IMR-90 (cell line): ENCODE measurements at places on chromosomes 5 and 9. TPM values are rescaled to one million over a fixed set of nuclear protein-coding genes. Genes with fewer than 3 reads are reported as not detected.

- peak; percentile 82 for DNase-seq
Observed at GRCh38 chr5:138468966-138469539, 3.8 kb downstream of the EGR1 start.

DNA sequence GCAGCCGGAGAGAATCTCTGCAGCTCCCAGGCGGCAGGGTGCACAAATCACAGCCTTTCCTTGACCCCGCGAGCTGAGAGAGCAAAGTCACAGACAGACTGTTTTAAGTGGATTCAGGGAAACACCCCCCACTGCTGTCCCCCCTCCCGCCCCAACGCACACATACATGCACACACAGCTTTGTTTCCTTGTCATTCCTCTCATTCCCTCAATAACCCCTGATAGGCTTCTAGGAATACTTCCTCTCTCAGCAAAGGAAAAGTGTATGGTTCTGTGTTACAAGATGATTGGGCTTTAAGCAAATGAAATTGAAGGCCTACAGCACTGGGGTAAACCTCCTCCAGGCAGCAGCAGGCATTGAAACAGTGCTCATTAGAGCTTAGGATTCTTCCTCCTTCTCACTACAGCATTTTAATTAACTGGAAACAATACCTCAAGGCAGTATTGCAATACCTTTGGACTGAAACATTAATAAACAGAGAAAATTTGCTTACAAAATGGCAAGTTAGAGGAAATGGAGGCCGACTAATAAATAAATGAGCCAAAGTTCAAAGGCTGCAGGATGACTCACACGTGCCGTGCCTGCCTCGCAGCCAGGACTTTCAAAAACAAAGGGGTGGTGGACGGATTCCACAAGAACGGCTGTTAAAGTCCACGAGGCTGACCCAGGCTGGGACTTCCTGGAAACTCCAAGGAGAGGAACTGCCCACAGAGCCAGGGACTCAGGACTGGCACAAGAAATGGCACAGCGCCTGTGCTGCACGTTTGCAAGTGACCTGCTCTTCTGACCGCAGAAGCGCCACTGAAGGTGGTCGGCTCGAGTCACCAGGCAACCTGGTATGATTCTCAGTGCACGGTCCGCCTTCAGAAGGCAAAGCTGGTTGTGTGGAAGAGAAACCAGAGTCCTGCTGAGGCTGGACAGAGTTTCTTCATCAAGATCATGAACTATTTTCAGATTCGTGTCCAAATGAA, 236.2 kb downstream of the SYK start:
- DNase-seq, result peak; percentile 93

- no peak for DNase-seq
Observed at GRCh38 chr5:112411903-112412302, 7.2 kb downstream of the EPB41L4A start.

DNA sequence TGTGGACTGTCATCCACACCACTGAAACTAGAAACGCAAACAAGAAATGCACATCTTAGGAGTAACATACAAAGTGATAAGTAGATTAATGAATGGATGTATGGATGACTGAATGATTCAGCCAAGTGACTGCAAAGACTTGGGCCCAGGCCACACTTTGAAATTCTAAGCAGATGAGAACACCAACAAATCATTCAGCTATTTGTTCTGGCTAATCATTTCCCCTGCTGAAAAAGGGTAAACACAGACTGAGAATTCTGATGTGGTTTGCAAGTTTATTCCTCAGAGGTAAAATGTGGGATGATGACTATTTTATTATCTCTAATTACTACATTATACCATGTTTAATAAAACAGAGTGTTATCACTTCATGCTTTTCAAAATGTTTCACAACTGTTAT, 163.2 kb upstream of the ADAMTS16 start:
- DNase-seq, result no peak

Gene TSC1
- total RNA-seq, result 44.2 and 56.3 TPM in 2 replicates

Gene HSPB3
- total RNA-seq, result 0.54 TPM in 1 of 2 replicates, not detected in the other

DNA sequence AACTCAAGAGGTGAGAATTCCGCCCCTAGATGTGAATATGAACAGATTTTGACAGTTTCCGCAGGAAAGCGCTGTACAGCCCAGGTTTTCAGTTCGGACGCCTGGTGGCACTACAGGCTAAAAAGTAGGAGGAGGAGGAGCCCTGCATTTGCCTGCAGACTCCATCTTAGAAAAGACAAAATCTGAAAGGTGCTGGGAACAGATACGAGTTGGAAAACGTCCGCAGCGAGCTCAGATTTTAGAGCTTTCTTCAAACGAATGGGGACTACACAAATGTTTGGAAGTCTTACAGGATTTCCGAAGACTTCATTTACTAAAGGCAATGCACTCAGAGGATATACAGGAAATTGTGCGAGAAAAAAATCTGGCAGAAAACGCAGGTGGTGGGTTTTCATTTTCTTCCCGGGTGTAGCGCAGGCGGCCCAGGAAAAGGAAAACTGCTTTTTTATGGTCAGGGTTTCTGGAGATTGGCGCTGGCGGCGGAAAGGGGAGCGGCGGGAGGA, 9.9 kb upstream of the PCDHB2 start:
- peak; percentile 9 for DNase-seq

Gene PPP1R26
- total RNA-seq, result 3.8 and 4.4 TPM in 2 replicates

DNA sequence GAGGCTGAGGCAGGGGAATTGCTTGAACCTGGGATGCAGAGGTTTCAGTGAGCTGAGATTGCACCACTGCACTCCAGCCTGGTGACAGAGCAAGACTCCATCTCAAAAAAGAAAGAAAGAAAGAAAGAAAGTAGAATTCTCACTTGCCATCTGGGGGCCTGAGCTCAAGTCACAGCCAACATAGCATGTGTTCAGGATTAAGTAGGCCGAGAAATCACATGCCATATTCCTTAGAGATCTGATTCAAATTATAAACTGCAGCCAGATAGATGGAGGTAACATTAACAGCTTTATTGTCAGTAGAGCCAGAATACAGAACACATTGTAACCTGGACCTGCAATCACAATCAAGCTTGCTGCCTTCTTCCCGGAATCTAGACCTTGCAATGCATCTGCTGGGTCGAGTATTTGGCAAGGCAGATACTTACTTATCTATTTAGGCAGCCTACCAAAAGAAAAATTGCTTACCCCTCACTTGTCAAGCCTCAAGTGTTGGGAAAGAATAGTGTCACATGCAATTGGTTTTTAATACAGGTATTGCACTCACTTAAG, 173.7 kb downstream of the CPLANE1 start:
- DNase-seq, result no peak

- DNase-seq, result no peak
Observed at GRCh38 chr5:144210655-144211054, 40.0 kb downstream of the KCTD16 start.

Gene OR13C9
- total RNA-seq, result not detected in 2 replicates

Gene GPR21
- 0.28 and 0.90 TPM in 2 replicates for total RNA-seq

- no peak for DNase-seq
Observed at GRCh38 chr5:97297704-97298091, 114.7 kb upstream of the RIOK2 start.

DNA sequence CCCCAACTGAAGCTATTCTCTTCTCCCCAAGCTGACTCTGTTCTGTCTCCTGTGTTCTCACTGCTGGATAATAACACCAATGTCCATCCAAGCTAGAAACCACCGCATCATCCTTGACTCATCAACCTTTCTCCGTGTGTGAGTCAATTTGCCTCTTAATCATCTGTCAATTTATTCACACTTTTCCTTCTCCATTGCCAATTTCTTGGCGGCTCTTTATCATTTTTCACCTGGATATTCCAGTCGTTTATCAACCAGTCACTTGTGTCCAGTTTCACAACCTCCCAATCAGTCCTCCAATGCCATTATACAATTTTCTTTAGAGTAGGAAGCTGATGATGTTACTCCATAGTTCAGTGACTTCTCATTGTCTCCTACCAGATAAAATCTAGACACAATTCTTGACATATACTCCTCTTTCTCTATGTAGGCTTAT, 45.4 kb upstream of the LIFR start:
- peak; percentile 79 for DNase-seq

DNA sequence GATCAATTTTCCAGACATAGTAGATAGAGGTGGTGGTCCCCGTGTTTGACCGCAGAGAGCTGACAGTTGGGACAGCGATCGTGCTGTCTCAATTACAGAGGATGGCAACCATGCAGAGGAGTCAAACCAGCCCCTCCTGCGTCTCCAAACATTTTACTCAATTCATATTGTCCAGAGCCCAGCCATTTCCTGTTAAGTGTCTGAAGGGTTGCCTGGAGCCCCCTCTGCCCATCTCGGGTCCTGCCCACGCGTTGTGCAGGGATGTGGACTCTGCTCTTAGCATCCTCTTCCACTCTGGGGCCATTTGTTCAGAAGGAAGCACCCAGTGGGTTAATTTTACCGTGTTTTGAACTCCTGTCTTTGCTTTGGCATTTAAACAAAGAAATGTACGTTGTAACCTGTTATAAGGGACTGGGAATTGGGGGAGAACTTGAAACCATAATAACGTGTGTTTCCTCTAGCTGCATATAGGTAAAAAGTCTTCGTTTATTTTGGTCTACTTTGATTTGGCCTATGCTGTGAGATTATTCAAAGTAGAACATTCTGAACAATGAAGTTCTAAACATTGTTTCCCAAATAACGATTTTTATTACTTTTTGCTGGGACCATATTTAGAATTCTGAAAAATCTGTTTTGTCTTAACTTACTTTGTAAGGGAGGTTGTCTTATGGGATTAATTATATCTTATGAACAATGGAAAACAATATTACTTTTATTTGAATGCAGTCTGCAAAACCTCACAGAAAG, 876 bp downstream of the EGFLAM start:
- no peak for DNase-seq

Gene DOCK8
- not detected in 2 replicates for total RNA-seq

Gene CCDC192
- not detected in 2 replicates for total RNA-seq

Gene HRH2
- total RNA-seq, result not detected in 2 replicates

DNA sequence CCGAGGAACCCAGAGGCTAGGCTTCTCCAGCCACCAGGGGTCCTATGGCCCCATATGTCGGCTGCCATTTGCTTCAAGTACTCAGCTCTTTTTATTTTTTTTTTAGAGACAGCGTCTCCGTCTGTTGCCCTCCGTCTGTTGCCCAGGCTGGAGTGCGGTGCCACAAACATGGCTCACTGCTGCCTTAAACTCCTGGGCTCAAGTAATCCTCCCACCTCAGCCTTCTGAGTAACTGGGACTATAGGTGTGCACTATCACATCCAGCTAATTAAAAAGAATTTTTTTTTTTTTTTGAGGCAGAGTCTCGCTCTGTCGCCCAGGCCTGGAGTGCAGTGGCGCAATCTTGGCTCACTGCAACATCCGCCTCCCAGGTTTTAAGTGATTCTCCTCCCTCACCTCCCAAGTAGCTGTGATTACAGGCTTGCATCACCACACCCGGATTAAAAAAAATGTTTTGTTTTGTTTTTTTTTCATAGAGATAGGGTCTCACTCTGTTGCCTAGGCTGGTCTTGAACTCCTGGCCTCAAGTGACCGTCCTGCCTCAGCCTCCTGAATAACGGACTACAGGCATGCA, 8.9 kb downstream of the CERCAM start:
- no peak for DNase-seq

- DNase-seq, result peak; percentile 9
Observed at GRCh38 chr5:160129841-160130240, 10.6 kb upstream of the PWWP2A start.

Gene PARP8
- total RNA-seq, result 8.2 and 8.6 TPM in 2 replicates

Gene FREM1
- total RNA-seq, result under 0.01 TPM in 1 of 2 replicates, not detected in the other

Gene FOXD4
- 0.18 TPM in 1 of 2 replicates, not detected in the other for total RNA-seq

DNA sequence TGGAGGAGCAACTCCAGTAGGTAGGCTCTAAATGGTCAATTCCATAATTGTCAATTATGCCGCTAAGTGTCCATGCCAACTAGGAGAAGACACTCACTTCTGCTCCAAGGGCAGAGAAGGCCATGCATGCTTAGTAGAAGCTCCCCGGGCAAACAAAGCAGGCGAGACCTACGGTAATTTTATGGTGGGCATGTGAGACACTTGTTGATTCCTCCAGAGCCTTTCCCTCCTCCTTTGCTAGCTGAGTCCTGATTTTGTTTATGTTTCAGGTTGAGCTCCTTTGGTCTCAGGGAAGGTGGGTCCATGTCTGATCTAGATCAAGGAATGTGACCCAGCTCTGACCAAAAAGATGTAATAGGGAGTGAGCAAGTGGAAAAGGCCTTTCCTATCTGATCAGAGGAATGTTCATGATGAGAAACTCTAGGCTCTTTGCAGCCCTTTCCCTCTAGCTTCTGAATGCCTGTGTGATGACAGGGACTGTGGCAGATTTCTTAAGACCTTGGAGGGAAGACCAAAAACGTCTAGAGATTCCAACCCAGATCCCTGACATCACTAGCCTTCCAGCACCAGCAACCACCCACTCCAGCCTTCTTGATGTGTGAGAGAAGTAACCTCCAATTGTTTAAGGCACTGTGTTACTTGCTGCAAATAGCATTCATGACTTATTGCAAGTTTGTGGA, 7.7 kb upstream of the CPEB4 start:
- DNase-seq, result peak; percentile 96

- peak; percentile 99 for DNase-seq
Observed at GRCh38 chr5:113147101-113147508, 170.5 kb downstream of the DCP2 start.

GRCh38 chr5:177089127-177089526, 2.4 kb downstream of the FGFR4 start:
- no peak for DNase-seq

DNA sequence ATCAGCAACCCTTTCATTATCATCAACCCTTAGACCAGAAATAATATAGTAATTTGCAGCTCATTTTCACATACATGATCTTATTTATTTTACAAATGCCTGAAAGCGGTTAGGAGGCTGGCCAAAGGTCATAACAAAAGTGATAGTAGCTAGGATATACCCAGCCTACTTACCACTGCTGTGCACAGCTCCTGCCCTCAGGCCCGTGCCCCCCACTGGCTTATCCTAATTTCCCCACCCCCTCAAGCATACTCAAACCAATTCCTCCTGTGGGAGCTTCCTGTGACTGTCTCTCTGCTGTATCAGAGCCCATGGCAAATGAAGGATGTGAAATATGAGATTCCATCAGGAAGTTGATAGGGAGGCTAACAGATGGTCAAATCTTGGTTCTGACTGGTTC, 14.8 kb downstream of the FAM219A start:
- DNase-seq, result no peak

- peak; percentile 95 for DNase-seq
Observed at GRCh38 chr5:139635606-139636206, 12.4 kb upstream of the CXXC5 start.

Gene PGM5
- total RNA-seq, result 12.8 and 14.7 TPM in 2 replicates

DNA sequence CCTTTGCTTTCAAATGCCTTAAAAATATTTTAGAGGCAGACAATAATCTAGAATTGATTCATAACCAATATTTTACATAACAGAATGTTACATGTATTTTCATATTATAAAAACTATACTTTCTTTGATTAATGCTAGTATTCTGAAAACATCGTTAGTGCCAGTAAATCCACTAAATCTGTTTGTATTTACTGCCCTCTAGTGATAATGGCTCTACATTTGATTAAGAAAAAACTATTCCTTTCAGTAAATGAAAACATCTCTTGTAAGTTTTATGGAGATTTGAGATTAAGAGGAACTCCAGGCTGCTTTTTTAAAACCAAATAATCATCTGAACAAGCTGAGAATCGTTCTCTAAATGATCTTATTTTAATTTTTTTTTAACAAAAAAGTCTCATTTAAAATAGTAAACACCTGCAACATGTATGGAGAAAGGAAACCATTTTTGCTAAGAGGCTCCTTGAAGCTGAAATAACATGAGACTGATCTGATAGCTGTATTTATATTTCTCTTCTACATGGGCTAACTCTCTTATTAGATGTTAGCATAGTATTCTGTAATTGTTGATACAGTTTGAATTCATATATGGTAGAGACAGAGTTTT, 424.7 kb downstream of the RAB3C start:
- peak; percentile 39 for DNase-seq
